Renal cortex interstitium (tissue), 15 donors: ENCODE measurements at places on chromosomes 11 and 22. TPM values are rescaled to one million over a fixed set of nuclear protein-coding genes. Genes with fewer than 3 reads are reported as not detected.

GLYAT gene
- 168 TPM for polyA plus RNA-seq

GRCh38 chr11:30479899-30480298 lies 106.3 kb downstream of the MPPED2 start:
- no peak for DNase-seq

DNA sequence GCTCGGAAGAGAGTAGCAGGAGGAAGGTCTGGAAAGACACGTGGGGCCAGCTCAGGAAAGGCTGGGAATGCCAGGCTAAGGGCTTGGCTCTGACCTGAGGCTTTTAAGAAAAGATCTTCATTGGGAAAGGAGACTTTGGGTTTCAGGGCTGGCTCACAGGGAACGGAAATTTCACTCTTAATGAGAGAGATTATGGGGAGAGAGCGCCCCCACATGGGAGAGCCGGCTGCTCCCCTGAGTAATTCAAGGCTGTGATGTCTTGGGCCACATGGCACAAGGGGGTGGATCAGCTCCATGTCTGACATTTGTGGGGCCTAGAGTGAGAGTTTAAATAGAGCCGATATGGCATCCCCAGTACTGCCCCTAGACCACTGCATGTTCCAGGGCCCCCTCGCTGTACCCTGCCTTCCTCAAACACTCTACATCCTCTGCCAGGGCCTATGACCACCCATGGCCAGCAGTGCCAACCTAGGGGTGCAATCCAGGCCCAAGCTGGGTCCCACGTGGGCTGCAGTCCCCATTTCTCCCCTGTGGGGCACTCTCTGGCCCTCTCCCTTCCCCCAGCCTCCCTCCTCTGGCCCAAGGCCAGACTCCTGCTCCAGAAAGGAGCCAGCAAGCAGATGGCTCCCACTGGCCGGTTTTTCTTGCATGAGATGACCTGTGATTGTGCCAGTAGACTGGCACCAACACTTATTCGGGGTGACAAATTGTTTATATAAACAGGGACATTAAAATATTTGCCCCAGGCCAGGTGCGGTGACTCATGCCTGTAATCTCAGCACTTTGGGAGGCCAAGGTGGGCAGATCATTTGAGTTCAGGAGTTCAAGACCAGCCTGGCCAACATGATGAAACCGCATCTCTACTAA lies 75.2 kb downstream of the ISX start:
- no peak for DNase-seq

- no peak for DNase-seq
Measured at GRCh38 chr11:99177446-99177845, 156.7 kb downstream of the CNTN5 start.

- DNase-seq, result no peak
Measured at GRCh38 chr22:48653306-48653705, 1174.4 kb downstream of the BRD1 start.

DNA sequence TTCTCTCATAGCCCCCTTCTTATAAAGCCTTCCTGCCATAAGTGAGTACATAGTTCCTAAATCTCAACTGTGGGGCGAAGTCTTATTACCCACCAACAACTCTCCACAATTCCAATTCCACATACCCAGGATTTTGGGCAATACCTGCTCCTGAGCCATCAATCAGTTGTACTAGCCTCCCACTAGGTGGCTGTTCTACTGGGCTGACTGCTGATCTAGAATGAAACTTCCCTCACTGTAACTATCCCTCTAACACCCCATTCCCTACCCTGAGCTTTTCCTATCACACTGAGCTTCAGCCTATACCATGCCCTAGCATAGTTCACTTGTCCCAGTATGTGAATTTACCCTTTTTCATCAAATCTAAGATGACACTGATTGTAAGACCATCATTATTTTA lies 52.5 kb downstream of the RRAS2 start:
- DNase-seq, result no peak
